ENCODE measurements at places on chromosomes 11 and 22.
A peak's percentile ranks its signal among the peaks of the same experiment; 100 is the strongest.

GRCh38 chr11:70477176-70477575 is 78.8 kb downstream of the CTTN start:
- no peak for DNase-seq

DNA sequence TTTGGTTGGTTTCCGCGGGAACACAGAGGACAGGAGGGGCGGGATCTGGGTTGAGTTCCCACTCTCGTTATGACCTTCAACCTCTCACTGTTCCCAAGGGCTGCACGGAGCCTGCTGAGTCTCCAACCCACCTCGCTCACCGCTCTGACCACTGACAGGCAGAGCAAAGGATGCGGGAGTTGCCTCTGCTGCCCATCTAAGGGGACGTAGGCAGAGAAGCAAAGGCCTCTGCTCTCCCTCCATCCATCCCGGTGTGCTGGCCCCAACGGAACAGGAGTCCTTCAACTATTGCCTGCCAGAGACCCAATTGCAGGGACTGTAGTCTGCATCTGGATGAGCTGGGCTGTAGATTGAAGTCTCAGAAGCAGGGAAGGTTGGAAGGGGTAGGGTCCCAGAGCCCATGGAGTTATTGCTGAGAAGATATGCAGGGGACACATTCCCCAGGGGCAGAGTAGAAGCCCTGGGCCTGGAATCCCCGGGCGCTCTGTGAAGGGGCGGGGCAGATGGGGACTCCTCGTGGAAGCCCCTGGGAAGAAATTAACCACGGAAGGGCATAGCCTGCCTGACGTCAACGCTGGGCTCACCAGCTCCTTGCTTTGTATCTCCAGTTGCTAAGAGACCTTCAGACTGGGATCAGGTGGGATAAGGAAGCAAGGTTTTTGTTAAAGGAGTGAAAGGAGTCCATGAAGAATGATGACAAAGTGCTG is 12.7 kb upstream of the FXYD2 start:
- DNase-seq = no peak

DNA sequence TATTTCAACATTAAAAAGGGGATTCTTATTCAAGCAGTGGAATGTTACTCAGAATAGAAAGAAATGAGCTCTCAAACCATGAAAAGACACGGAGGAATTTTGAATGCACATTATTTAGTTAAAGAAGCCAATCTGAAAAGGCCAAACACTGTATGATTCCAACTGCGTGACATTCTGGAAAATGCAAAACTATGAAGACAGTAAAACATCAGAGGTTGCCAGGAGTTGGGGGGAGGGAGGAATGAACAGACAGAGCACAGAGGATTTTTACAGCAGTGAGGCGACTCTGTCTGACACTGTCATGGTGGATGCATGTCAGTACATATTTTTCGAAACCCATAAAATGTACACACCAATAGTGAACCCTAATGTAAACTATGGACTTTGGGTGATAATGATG is 22.9 kb upstream of the THY1 start:
- peak; percentile 72 for DNase-seq

GRCh38 chr22:30216710-30217109 is 29.8 kb downstream of the LIF start:
- no peak for DNase-seq

DNA sequence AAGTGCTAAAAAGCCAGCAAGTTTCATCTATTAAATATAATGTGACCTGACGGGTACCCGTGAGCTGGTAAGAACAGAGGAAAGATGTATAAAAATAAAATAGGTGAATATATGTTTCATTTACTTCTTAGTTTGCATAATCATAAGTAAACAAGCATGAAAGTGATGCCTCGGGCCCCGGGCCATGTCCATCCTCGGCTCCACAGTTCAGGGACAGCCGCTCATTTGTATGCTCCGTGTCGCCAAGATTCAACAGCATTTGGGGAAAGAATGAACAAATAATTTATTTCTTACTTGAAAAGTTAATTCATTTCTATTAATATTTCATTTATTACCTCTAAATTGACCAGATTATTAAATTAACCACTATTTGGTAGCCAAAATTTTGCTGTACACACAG is 251.8 kb downstream of the NTM start:
- DNase-seq = no peak

- no peak for DNase-seq
Measured at GRCh38 chr11:119362741-119363080, 16.2 kb upstream of the MFRP start.

DNA sequence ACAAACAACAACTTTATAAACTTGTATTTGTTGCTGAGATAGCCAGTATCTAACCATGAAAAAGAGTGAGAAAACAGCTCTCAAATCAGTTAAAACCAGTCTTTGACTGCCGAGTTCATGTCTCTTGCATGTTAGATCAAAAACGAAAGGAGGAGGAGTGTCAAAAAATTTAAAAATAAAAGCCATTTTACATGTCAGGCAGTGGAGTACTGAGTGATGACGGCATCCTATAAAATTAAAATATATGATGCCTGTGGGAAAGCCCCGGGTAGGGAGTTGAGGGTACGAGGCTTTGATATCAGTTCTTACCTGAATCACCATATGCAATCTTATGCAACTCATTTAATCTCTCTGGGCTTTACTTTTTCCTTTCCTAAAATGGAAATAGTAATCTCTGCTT is 117.3 kb downstream of the ETS1 start:
- DNase-seq = no peak

DNA sequence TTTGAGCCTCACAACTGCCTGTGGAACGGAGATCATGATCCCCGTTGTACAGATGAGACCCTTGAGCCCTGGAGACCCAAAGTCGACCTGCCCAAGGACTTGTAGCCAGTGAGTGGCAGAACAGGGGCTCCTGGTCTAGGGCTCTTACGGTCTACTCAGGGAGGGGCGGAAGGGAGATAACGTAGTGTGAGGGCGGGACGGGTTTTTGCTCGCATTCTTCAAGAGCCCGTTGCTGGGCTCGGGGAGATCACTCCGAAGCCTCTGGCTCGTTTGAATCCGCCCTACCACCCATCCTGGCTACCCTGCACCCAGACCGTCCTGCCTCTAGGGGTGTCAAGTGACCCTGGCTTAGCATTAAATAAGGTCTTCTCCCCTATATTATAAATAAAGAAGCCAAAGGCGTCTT is 639 bp downstream of the CRY2 start:
- DNase-seq = peak; percentile 68

- DNase-seq = no peak
Measured at GRCh38 chr11:118046051-118046963, 30.6 kb upstream of the TMPRSS4 start.

DNA sequence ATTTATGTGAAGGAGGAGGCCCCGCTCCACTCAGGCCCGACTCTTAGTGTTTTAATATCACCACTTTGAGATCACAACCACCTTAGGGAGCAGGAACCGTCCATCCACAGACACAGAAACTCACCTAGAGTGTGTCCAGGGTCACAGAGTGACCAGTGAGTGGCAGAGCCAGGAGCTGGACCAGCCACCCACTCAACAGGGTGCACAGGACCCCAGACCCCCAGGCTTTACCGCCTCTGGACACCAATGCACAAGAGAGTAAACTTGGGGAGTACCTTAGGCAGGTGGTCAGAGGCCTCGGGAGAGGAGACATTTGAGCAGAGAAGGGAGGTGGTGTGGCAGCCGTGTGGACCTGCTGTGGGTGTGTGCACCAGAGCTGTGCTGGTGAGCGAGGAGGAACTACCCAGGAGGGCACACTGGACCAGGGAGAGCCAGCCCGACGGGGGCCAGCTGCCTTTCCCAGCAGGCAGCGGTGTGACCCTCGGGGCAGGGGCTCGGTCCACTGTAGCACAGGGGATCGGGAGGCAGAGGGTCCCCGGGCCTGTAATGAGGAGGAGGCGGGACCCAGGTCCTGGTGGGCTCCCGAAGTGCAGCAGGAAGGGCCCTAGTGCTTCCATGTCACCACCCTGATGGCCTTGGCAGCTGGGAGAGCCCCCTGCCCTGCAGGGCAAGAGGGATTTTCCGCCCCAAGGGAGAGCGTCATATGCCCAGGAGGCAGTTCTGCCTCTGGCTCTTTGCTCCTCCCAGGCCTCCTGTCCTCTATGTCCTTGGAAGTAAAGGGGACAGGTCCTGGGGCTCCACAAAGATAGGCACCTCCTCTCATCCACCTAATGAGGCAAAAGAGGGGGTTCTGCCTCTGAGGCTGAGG is 7.5 kb upstream of the NLRP6 start:
- no peak for DNase-seq
